HTR-8/SVneo (cell line): ENCODE measurements at places on chromosomes 1 and 21.

GRCh38 chr1:50214717-50215116 is 106.0 kb downstream of the ELAVL4 start:
- DNase-seq = no peak

GRCh38 chr1:40047769-40048168 is 7.2 kb downstream of the CAP1 start:
- no peak for DNase-seq

GRCh38 chr1:1230656-1231399 is 973 bp downstream of the SDF4 start:
- peak; percentile 34 for DNase-seq

DNA sequence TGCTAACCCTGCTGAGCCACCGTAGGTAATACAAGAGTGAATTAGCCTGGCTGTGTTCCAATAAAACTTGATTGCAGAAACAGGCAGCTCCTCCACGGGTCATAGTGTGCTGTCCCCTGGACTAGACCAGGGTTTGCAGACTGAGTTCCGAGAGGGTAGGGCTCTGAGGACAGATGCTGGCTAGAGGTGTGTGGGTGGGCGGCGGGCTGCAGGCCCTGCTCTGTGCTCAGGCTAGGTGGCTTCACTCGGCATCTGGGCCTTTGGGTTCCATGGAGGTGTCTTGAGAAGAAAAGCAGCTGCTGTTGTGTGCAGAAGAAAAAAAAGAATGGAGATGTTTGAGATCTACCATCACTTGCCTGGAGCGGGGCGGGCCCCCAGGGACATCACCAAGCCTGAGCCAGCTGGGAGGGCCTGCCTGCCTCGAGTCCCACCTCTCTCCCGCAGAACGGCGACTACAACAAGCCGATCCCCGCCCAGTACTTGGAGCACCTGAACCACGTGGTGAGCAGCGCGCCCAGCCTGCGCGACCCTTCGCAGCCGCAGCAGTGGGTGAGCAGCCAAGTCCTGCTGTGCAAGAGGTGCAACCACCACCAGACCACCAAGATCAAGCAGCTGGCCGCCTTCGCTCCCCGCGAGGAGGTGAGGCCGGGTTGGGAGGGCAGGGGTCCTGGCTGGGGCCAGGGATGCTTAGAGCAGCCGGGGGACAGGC is 7.9 kb downstream of the TMEM201 start:
- no peak for DNase-seq

GRCh38 chr1:4411862-4412261 is 242.5 kb upstream of the AJAP1 start:
- no peak for DNase-seq

- DNase-seq = no peak
These were observed 62.8 kb downstream of the SAMSN1 start for GRCh38 chr21:14483296-14483695.

- DNase-seq = no peak
These were observed 20.6 kb downstream of the RUNX3 start for GRCh38 chr1:24909388-24909898.
